Omental fat pad (tissue), 4 donors: ENCODE measurements at places on chromosomes 7 and 10.

DNA sequence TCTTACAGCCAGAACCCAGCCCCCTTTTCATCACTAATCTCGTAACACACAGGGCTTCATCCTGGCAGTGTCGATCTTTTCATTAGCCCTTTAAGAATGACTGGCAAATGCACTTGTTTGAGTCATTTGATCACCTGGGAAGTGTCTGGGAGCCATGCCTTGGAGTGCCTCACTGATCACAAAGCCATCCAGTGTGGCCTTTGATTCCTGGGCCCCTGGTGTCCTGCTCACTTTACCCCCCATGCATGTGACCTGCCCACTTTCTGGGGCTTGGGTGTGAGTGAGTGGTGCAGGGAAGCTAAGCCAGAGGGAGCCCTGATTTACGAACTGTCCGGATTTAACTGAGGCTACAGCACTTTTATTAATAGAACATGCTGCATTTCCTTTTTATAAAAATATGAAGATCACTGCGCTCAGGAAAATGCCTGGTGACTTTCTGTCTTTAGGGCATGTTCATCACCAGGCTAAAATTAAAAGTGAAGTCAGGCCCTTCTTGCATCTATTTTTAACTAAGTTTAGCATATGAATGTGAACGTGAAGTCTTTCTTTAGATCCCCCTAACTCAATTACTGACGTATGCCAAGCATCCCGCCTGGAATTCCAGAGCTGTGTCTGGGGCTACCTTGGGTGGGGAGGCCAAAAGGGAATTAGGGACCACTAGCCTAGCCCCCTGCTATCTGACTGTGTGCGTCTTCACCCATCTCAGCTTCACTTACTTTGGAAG lies 23.6 kb downstream of the RBM20 start:
- DNase-seq, result no peak

GRCh38 chr10:60967854-60968484 lies 24.0 kb upstream of the RHOBTB1 start:
- DNase-seq, result no peak

- DNase-seq, result no peak
Measured at GRCh38 chr10:77637532-77638320, at the start of gene KCNMA1. KCNMA1 (minus strand) TSS chr10:77637808.

GRCh38 chr7:32347244-32347828 lies 142.8 kb downstream of the LSM5 start:
- no peak for DNase-seq

DNA sequence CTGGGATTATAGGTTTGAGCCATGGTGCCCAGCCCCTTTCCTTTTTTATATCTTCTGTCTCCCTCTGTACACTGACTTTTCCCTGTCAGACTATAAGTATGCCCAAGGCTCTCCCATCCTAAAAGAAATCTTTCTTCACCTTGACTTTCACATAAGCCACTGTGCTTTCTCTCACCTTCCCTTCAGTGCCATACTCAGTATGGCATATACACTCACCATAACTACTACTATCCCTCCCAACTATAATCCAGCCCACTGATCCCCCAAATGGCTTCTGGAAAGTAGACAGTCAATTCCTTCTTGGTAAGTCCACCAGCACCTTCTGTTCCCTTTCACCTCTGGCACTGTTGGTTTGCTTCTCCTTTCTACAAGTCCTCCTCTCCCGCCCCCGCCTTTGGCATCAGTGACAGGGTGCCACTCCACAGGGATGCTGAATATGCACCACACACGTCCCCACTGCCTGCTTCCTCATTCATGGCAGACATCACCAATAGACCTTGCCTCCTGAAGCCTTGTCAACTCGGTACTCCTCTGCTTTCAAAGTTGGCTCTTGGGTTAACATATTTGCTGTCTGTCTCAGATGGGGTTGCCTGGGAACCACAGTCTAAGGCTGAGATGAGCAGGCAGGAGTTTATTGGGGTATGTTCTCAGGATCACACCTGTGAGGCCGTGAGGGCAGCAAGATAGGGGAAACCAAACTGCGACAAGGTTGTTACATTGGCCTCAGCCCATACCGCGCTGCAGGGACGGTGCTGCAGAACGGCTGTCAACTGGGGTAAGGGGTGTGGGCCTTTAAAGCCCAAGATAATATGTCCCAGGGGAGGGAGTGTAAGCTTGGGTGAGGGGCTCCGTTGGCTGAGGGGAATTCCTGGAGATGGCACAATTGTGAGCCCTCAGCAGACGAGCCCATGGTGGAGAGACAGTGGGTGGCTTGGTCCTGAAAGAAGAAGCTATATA lies 7.2 kb upstream of the PSAP start:
- DNase-seq, result no peak

GRCh38 chr7:21642422-21642821 lies 99.6 kb downstream of the DNAH11 start:
- DNase-seq, result no peak

- DNase-seq, result no peak
Measured at GRCh38 chr7:130147710-130148325, 57.4 kb downstream of the TMEM209 start.

DNA sequence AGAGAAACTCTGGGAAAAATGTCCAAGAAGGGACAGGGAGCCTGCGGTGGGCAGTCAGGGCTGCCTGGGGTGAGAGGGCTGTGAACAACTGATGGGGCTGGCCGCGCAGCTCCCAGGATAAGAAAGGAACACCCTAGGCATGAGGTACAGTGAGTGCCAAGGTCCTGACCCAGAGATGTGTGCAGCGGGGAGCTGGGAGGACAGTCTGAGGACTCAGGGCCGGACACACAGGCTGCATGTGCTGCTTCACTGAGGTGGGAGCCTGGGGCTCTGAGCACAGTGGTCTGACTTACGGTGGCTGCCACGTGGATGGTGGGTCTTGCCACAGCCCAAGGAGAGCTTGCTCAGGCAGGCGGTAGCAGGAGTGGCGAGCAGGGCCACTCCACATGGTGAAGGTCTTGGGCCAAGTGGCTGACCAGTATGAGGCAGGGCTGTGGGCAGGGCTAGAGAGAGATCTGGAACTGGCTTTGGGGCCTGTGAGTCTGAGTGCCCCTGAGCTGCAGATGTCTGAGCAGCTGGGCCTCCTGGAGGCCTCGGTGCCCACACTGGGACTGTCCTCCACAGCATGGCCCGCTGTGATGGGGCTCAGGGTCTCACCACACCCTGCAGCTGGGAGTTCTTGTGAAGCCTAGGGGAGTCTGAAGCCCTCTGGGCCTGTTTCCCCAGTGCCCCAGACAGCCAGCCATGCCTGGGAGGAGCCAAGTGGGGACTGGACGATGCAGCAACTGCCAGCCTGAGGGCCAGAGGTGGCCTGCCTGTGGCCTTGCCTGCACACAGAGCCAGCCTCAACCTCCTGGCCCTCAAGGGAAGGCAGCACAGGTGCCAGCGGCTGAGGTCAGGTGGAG lies 60.3 kb downstream of the RASGEF1A start:
- no peak for DNase-seq

DNA sequence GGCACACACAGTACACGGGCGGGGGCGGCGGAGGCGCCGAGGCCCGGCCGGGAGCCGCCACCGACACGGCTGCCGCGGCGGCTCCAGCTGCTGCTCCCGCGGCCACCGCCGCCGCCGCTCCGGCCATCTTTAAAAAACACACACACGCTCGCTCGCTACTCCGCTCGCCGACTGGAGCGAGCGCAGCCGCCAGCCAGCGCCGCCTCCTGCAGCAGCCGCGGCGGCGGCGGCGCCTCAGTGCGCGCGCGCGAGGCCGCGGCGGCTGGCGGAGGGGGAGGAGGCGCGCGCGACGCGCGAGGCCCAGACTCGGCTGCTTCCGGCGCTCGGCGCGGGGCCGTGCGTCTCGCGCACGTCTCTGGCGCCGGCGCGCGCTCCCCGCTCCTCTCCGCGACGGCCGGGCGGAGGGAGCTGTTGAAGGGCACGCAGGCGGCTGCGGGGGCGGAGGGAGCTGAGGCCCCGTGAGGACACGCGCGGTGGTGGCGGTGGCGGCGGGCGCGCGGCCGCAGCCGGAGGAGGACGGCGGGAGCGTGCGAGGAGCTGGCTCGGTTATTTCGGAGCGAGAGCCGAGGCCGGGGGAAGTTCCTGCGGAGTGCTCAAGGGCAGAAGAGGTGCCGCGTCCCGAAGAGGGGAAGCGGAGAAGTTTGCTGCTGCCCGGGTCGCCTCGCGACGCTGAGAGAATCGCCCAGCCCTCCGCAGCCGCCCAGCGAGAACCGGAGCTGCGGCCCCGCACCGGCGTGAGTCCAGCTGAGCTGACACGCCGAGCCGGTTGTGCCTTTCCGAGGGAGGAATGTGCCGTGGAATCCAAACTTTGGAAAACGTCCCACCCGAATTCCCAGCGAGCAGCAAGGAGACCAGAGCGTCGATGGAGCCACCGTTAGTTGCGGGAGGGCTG lies at the start of gene KDM7A:
TSS of gene KDM7A (minus strand) at position 173 of the 892 bp plus-strand sequence. CDS start at position 127, 46 bp downstream.
- peak; percentile 70 for DNase-seq

GRCh38 chr10:3123571-3124411 lies 48.8 kb downstream of the PITRM1 start:
- DNase-seq, result no peak

- DNase-seq, result no peak
Measured at GRCh38 chr10:130725474-130725970, 586.0 kb downstream of the TCERG1L start.
